Caki2 (cell line): ENCODE measurements at places on chromosomes 12 and 14. TPM values are rescaled to one million over a fixed set of nuclear protein-coding genes. Genes with fewer than 3 reads are reported as not detected.
A peak's percentile ranks its signal among the peaks of the same experiment; 100 is the strongest.

The DHH gene
- not detected in 2 replicates for total RNA-seq

The CMTM5 gene
- not detected in 2 replicates for total RNA-seq

The ADIPOR2 gene
- 33.9 and 35.6 TPM in 2 replicates for total RNA-seq

The KCNMB4 gene
- 2.9 and 4.9 TPM in 2 replicates for total RNA-seq

The HCAR2 gene
- total RNA-seq = not detected in 2 replicates

DNA sequence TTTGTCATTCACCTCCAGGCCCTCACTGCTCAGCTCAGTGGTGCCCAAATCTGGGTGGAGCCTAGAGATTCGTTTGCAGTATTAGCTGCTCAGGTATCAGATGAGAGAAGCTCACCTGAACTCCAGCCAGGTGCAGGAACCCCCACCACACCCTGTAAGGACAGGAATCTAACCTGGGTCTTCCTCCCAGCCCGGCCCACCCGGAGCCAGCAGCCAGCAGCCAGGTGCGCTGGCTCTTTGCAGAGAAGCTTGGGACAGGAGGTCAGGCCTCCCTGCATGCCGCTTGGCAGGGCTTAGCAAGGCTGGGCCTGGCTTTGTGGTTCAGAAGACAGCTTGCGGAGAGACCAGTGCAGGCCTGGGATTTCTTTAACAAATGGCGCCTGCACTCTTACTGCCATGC, 125.6 kb upstream of the MYL2 start:
- no peak for DNase-seq

GRCh38 chr12:70721656-70722357, 84.6 kb upstream of the PTPRB start:
- DNase-seq = no peak

- no peak for DNase-seq
Observed at GRCh38 chr14:83085725-83086124, 1552.1 kb upstream of the SEL1L start.

- DNase-seq = no peak
Observed at GRCh38 chr12:72540811-72541210, 268.6 kb downstream of the TRHDE start.

- DNase-seq = no peak
Observed at GRCh38 chr14:26415618-26416123, 182.2 kb downstream of the NOVA1 start.

DNA sequence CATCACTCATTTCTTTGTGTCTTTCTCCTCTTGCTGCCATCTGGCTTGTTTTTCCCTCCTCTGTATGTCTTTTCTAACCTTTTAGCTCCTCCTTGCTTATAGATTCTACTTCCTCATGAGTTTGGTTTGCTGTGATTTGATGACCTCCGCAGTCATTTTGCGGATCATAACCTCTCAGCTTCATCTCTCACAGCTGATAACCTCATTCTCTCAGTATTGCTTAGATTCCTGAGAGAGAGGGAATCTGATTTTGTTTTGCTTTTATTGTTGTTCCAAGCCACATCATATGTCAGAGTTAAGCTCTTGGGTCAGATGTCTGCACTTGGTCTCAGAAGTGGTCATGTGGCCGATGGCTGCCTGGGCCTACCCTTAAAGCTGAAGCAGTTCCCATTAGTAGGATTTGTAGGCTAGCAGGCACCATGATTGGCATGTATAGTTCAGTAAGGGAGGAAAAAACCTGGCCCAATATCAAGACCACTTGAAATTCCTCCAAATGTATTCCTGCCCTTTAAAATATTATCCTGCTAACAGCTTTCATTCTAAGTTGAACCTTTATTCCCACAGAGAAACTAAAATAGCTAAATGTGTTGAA, 13.5 kb downstream of the ZNF664 start:
- no peak for DNase-seq

GRCh38 chr14:64209444-64210131, 84.6 kb downstream of the ESR2 start:
- DNase-seq = no peak

GRCh38 chr12:131077931-131078391, 124.3 kb downstream of the ADGRD1 start:
- no peak for DNase-seq

- DNase-seq = no peak
Observed at GRCh38 chr12:12015073-12015685, 55.6 kb upstream of the BCL2L14 start.

DNA sequence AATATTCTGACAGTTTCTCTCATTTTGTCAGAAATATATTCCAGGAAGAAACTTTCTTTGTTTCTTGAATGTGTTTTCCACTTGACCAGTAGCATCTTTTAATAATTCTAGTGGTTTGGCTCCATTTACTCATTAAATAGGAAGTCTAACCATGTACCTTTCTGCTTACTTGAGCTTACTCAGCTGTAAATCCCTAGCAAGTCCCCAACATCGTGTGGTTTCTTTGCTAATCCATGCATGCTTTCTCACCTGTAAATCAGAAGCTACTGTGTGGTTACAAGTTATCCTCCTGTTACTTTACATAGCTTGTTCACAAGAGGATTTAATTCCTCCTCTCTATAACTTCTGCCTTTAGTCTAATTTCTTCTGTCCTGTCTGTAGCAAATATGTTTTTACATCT, 227.7 kb downstream of the FSCB start:
- DNase-seq = peak; percentile 3
